Activated gamma-delta T cell (primary cell): ENCODE measurements at places on chromosomes 3 and 15.

DNA sequence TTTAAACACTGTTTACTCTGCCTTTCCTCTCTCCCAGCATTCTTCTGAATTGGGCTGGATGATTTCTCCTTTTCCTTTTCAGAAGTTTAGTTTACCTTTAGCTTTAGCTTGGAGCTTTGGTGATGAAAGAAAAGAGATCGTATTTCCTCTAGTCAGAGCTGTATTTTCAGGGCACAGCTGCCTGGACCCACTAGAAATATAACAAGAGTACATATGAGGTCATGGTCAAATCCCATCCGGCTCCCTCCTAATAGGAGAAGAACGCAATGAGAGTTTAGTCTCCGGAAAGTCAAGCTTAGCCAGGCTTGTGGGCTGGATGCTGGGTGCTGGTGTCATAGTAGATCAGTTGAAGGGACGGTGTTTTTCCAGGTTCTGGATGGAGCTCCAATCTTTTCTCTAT lies 177.1 kb upstream of the PFN2 start:
- no peak for DNase-seq

- DNase-seq = no peak
Observed at GRCh38 chr3:187072511-187072910, 66.8 kb downstream of the RPL39L start.

DNA sequence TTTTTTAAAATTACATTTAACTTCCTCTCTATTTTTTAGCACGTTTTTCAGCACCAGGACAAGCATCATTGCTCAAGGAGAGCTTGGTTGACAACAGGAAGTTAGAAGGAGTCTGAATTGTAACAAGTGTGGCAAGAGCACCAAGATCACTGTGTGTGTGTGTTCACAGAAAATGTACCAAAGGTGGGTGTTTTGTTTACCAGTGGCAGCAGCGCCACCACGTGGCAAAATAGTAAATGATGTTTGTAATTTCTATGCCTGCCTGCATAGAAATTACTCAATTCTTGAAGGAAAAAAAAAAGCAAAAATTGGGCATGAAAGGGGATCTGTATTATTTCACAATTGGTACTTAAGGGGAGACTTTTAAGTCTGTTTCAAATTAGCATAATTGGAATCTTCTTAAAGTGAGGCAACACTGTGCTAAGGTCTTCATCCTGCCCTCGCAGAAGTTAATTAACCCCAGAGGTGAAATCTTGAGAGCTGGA lies 7.4 kb upstream of the U2SURP start:
- no peak for DNase-seq

- DNase-seq = no peak
Observed at GRCh38 chr3:10546820-10547263, 41.5 kb upstream of the ATP2B2 start.

GRCh38 chr3:44890258-44890657 lies 15.8 kb downstream of the TGM4 start:
- no peak for DNase-seq

- DNase-seq = no peak
Observed at GRCh38 chr3:20254268-20255117, 68.5 kb upstream of the SGO1 start.

DNA sequence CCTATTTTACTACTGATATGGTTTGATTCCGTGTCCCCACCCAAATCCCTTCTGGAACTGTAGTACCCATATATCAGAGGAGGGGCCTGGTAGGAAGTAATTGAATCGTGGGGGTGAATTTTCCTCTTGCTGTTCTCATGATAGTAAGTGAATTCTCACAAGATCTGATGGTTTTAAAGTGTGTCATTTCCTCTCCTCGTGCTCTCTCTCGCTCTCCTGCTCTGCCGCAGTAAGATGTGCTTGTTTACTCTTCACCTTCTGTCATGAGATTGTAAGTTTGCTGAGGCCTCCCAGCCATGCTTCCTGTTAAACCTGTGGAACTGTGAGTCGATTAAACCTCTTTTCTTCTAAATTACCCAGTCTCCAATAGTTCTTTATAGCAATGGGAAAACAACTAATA lies 81.2 kb upstream of the ZBTB20 start:
- no peak for DNase-seq

DNA sequence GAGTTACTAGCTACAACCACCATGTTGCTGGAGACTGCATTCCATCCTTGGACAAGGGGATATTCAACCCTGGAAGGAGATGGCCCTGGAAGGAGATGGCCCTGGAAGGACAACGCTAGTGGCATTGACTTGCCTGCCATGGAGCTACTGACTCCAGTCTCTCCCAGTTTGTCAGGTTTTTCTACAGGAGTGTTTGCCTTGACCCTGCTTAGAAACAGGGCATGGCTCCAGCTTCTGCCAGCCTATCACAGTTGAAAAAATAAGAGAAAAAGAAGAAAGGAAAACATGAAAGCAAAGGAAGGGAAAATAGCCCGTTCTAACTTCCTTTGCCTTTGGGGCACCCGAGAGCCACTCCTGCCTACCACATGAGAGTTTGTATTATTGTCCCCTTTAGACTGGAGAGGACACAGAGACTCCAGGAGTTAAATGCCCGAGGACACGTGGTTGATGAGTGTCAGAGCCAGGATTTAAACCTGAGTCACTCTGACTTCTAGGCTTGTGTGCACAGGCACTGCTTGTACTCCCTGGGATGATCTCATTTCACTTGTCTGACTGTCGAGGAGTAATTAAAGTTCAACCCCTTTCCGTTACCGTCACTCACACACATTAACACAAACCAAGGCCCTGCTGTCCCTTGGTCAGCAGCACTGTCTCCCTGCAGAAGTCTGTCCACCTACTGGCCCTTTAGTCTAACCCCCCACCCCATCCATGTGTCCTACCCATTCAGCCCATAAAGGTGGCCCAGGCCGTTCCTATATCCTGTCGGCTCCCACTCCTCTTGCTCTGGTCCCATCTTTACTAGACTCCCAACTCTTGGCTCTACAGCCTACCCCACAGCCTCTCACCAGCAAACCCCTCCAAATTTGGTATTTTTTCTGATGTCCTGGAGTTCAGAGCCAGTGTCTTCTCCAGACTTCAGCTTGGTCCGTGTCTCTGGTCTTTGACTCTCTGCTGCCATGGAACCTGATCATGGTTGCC lies 46.1 kb downstream of the C2CD4A start:
- DNase-seq = no peak

DNA sequence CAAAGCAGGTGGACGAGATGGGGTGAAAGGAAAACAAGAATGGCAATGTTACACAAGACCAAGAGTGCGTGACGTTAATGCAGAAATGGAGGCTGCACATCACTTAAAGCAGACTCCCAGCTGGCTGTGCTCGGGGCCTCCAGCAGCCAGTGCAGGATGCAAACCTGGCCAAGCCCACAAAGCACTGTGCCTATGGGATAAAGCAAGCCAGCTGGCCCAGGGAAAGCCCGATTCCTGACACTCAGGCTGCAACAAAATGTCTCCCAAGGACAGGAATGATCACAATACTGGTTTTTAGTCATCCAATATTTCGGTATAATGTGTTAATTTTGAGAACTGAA lies 86.2 kb downstream of the SEC22A start:
- no peak for DNase-seq

DNA sequence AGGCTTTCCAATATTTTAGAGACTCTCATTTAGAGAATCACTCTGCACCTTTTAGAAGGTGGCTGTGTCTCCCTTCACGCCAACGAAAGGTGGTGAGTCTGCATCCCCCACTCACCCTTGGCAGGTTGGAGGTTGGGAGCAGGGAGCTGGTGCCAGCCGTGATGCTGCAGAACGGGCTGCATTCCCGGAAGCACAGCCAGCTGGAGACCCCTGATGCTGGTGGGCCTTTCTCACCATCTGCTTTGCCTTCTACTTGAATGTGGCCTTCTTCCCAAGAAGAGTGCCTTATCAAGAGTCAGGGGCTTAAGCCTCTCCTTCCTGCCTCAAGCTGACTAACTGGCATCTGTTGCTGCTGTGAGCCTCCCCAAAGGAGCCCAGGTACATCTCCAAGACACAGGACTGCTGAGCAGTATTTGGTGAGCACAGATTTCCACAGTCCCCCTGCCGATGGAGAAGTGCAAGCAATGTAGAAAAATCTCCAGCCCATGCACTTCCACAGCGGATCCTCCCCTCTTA lies 17.7 kb upstream of the HEG1 start:
- DNase-seq = no peak

- DNase-seq = peak; percentile 78
Observed at GRCh38 chr15:60397772-60398445, at the start of gene ANXA2. Gene ANXA2, minus strand, starts transcription at chr15:60397986. Its CDS starts 11,911 bp downstream, at chr15:60386075.

- DNase-seq = no peak
Observed at GRCh38 chr3:50256978-50257890, 11.7 kb upstream of the SEMA3B start.

DNA sequence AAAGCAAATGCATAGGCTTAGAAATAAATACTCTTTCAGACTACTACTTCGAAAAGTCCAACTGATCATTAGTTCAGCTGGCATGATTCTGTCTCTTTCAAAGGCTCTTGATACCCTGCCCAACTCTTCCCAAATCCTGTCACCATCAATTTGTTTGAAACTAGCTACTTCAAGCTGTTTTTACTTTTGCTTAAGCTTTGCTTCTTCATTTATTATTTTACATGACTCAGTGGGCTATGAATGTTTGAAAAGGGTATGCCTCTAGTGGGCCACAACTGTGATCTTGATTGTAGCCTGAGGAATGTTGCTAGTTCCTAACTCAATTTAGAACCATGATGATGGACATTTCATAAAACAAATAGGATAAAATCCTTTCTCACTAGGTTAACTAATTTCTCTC lies 340.8 kb downstream of the NAALADL2 start:
- DNase-seq = no peak

DNA sequence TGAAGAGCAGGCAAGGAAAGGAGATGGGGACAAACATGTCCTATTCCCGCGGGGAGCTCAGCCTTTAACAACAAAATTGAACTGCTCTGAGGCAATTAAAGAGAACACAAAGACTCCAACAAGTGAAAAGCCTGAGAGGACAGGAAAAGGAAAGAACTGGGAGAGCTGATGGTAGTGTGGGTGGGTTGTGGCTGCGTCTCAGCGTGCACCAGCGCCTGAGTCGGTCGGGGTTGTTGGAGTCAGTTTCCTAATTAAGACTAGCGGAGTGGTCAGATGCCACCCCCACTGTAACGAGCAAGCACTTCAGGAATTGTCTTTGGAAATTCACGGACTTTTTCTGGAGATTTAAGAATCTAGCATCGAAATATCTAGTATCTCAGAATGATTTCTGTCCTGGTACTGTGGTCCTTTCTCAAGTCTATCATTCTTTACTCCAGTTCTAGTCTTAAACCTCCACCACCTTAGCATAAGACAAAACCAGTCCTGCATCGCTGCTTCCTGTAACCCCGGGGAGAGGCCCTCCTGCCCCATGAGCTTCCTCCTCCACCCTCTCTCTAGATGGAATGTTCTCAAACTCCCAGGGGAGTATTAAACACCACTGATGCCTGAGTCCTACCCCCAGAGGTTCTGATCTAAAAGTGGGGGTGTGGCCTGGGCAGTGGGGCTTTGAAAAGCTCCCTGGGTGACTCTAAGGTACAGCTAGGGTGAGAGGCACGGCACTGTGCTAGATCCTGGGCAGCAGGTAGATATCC lies 104.0 kb downstream of the CYP19A1 start:
- no peak for DNase-seq

GRCh38 chr3:119292666-119293065 lies 1.5 kb upstream of the ARHGAP31 start:
- no peak for DNase-seq

- no peak for DNase-seq
Observed at GRCh38 chr15:93451822-93452221, 362.8 kb upstream of the RGMA start.

DNA sequence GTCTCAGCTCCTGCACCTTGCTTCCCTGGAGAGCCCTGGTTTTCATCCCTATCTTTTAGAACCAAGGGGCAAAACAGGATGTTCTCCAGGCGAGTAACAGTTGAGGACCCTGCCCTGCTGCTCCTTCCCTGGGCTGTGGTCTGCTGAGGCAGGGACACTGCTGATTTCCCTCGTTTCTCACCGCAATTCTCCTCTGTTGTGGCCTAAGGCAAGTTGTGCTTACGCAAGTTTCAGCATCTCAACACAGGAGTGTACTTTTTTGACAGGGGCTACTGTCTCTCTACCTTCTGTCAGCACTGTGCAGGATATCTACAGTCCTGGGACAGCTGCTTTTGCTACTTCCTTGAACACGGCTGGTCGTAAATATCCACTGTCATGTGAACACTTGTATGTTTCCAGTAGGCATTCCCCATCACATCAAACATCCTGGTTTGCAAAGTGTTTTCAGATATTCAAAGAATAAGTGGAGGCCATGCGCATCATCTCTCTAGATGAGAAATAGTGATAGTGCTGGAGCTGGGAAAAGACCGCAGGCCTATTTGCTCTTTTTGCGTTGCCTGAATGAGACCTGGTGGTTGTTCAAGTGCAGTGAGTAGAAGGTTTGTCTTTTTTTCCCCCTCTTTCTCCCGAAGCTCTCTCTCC lies 110.1 kb upstream of the PLXNA1 start:
- no peak for DNase-seq

DNA sequence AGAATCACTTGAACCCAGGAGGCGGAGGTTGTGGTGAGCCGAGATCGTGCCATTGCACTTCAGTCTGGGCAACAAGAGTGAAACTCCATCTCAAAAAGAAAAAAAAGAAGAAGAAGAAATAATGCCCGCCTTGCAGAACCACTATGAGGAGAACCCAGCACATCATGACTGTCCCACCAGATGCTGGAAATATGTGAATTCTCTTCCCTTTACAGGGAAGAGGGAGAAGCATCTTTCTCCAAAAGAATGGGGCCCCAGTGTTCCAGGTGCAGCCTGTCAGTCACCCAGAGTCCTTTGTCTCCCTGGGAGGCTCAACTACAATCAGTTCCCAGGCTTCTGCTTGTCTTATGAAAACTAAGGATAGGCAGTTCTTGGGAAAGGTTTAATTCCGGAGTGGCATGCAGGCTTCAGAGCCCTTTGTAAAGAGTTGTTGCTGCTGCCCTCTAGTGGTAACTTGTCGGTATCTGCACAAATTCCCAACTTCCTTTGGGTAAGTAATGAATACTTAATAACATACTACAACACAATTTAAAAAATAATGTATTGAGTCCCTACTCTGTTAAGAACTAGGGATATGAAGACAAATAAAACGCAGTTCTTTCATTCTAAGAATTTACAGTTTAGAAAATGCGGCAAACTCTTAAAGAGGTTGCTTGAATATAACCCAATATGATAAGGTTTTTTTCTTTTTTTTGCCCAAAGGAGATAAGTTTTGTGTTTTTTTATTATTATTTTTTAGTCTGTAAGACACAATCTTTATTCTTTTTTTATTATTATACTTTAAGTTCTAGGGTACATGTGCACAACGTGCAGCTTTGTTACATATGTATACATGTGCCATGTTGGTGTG lies 18.6 kb upstream of the TICRR start:
- no peak for DNase-seq

DNA sequence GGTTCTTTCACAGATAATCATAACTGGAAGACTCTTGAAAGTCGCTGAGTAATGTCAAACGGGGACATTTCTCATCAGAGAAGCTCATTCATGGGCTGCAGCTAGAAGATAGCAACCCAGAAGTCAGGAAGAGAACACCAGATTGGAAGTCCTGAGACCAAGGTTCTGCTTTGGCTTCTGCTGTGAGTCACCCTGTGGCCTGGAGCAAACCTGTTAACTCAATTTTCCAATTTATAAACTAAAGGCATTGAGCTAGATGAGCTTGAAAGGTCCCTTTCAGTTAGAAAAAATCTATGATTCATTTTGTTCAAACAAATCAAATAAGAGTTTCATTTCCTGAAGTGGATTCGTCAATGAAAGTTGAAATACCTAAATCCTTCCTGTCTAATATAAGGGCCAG lies 402.2 kb downstream of the EPHB1 start:
- DNase-seq = no peak
